ENCODE measurements at places on chromosomes 12 and 14.

DNA sequence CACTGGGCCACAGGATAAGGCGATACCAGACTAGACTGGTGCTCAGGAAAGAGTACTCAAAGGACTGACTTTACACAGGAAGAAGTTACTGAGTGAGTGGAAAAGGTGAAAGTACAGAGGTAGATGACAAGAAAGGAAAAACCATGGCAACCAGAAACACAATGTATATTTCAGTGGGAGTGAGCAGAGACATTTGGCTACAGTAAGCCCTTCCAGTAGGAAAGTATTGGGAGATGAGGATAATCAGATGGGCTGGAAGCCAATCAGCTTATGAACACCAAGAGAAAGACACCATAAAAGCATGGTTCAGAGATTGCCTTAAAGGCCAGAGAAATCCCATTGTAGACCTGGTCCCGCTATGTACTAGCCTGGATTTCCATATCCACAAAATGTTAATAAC is 51.6 kb downstream of the TMTC1 start:
- no peak for DNase-seq

DNA sequence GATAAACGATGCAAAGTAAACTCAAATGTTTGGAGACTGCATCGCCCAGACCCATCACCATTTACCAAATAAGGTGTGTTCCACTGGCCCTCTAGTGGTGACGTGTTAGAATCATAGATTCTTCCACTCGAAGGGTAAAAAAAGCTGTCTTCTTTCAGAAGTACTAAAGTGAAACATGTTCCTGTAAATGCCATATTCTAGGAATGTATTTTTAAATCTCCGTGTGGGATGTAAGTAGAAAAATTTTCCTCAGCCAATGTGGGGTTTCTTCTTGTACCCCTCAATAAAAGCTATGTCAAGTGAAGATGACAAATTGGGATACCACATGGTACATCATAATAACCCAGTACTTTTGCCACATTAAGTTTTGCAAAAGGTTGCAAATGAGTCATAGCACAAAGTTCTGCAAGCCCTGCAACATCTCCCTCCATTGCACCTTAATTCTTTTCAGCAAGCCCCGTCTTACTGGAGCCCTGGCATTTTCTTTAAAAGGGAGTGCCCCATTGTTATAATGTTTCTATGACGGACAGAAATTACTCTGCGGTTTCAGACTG is 100.8 kb downstream of the CCER1 start:
- DNase-seq: peak; percentile 13

- DNase-seq: no peak
These were observed 525 bp downstream of the RNU6-8 start for GRCh38 chr14:32202491-32202997.

GRCh38 chr14:64841772-64842750 is 37.6 kb downstream of the SPTB start:
- no peak for DNase-seq

DNA sequence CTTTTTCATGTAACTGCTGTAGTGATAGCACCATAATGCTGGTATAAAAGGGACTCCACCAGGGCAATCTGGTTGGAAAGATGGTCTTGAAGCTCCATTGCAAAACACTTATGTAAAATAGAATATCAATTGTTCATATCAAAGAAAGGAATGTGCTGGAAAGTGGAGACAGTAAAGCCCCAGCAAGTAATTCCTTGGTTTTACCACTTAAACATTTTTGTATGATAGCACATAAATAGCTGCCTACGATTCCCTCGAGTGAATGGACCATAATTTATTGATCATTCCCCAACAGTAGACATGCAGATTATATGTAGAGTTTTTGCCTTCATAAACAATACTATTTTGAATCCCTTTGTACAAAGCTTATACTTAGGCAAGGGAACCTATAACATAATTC is 275.4 kb downstream of the PAWR start:
- no peak for DNase-seq

DNA sequence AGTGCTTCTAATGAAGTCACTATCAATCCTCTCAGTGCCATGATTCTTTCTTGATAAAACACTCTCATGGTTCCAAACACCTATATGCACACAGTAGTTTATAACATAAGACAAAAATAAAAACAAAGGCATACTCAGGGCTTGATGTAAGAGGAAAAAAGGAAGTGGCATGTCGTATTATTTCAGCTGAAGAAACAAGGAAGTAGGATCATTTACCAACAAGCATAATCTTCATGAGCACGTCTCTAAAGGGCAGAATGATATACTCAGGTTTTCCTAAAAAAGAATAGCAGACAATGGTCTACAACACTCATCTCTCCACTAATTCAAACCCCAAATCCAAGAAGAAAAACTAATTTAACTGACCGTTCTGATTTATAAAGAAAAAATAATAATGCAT is 33.9 kb downstream of the NUMB start:
- no peak for DNase-seq

DNA sequence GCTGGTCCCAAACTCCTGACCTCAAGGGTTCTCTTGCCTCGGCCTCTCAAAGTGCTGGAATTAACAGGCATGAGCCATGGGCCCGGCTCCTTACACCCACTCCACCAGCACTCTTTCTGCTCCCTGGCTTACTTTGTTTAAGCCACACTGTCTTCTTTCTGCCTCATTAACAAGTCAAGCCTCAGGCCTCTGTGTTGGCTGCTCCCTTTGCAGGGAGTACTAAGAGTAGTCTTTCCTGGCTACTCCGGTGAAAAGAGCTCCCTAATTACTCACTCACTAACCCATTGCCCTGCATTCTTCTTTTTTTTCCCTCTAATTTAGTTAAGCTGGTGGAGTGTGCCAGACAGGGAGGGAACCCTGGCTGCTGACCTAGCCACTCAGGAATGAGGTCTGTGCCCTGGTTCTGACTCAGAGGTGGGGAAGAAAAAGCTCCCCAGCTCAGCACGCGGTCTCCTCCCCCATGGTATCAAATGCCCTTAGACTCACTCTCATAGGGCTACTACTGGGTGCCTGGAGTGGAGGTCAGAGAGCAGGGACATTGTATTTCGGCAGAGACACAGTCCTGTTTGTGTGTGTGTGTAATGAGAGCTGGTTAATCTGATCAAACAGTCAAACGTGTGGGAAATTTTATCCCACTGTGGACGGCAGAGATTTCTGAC is 19.8 kb downstream of the GALNT6 start:
- peak; percentile 53 for DNase-seq

DNA sequence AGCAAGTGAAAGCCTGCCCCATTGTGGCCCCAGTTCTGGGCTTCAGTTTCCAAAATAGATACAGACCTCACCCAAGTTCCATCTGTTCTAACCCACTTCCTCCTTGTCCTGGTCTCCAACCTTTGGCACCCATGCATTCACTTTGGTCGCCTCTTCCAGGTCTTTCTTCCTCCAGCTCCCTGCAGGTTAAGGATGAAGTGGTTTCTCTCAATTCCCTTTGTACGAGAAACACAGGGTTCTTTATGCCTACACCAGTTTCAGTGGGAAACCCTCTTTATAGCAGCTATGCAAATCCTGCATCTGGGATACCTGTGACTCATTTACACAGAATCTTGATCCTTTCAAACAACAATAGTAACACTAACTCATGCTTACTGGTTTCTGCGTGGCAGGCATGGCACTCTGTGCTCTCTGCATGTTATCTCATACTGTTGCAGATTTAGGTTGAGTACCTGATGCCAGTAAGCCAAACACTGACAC is 110.6 kb upstream of the AMIGO2 start:
- DNase-seq: no peak

DNA sequence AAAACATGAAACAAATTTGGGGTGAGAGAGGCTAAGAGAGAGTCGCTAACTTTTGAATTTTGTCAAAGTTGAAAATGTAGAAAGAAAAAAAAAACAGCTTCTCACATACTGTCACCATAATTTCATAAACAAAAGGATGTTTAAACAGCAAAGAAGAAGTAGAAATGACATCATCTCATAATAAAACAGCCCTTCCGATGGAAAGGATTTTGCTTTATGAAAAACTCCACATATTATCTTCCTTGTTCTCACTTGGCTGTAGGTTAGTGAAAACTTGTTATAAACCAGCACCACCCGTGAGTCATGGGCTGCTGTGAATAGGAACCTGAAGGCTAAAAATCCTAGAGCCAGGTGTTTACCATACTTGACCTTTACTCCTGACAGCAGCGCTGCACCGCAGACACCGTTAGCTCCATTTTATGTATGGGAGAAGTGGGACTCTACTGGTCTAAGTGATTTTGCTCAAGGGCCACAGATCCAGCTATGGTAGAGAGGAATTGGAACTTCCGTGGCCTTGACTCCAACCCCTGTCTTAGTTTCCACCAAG is 63.0 kb upstream of the VRK1 start:
- DNase-seq: no peak

DNA sequence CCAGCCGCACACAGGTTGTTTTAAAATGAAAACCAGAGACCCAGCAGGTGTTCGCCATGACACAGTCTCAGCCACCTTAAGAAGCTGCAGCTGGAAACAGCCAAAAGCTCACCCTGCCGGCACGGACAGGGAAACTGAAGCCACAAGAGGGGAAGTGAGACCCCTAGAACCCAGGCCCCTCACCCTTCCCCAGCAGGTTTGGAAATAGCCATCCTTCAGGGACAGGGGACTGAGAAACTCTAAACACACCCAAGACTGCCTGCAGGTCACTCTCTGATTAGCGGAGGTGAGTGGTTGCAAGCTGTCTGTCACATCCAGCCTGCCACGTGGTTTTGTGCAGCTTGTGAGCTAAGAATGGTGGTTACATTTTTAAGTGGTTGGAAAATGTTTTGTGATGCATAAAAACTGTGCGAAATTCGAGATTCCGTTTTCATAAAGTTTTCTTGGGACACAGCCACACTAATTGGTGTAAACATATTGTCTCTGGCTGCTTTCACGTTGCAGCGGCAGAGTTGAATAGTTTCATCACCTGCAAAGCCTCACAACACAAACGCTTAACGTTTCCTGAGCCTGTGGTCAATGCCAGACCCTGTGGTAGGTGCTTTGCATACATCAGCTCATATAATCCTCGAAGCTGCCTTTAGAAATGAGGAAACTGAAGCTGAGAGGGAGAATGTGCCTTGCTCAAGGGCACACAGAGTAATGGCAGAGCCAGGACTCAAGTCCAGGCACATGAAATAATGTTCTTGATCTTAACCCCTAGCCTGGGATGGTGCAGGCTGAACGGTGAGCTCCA is 1.7 kb upstream of the SELPLG start:
- DNase-seq: no peak

GRCh38 chr14:55741240-55741639 is 161.2 kb downstream of the KTN1 start:
- no peak for DNase-seq

DNA sequence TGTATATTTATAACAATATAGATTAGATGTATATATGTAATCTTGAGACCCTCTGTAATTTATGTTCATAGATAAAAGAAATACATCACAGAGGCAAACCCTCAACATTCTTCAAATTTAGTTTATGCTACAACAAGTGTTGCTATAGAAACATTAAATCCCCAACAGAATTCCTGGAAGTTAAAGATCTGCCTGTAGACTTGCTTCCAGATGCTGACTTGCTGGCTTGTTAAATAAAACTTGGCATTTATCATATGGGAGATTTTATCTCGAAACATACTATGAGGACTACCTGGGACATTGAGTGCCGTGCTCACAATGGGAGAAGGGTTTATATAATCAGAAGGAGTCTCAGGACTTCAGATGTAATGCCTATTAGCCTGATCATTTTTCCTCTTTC is 136.3 kb upstream of the PLXNC1 start:
- DNase-seq: no peak

- DNase-seq: no peak
These were observed 18.3 kb downstream of the SLC17A8 start for GRCh38 chr12:100375038-100375735.

DNA sequence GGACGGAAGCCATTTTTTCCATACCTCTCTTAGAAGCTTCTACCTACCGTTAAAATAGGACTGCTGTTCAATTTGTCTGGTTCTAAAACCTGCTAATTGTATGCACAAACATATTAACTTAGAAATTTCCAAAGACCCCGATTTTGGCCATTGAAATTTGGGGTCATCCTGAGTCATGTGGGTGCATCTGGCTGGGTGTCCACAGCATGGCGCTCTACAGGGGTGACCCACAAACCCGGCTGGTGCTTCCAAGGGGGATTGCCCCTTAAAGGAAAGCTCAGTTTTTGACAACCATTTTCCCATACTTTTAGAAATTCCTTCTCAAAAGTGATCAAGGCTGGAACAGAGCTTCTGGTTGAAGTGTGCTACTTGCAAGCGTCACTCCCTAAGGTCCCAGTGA is 83.9 kb upstream of the EIF5 start:
- no peak for DNase-seq

DNA sequence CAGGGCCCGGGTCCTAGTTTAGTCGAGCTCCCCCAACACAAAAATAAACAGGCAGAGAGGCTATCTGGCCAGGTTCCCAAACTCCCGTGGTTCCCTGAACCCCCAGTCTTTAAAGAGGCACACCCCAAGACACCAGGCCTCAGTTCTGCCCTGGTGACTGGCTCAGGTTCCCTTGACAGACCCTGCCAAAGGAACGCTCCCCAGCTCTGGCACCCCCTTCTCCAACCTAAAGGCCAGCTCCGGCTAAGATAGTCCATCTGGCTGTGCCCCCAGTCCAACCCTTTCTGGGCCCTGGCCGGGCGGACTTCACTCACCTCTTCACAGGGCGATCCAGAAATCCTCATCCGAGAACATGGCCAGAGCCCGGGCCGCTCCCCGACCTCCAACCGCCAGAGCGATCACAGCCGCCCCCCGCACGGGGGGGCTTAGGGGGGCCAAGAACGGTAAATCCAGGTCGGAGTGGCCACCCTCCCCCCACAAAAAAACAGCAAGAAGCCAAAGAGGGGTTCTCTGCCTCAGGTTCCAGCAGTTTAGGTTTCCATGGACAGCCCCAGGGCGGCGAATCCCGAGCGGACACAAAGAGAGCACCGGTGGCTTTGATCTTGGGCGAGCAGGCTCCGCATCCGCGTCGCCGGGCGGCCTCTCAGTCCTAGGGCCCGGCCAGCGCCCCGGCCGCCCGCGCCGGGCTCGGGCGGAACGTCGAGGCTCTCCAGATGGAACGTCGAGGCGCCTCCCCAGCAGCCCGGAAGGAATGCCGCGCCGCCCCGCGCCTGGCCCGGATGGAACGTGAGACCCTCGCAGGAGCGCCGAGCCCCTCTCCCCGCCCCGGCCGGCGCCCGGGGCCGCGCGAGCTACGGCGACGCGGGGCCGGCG is 1.1 kb downstream of the KMT2D start:
- DNase-seq: no peak
